GM12864 (cell line): ENCODE measurements at places on chromosomes 7 and 10.

DNA sequence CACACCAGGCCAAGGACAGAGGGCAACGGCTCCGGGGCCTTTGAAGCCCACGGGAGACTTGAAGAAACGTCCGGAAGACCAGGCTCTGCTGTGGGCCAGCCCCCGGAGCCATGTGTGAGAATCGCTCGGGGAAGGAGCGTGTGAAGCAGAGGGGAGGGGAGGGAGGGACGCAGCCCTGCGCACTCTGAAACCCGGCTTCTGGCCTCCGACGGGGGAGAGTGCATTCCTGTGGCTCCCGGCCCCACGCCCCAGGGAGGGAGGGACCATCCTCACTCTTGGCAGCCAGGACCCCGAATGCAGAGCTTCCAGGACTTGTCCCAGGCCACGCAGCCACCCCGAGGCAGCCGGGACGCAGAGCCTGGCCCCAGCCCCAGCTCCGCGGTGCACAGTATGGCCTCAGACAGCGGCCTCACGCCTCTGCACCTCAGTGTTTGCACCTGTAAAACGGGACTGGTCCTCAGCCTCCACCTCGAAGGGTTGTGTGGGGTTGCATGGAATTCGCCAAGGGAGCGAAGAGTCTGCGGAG, 67.4 kb downstream of the PDGFA start:
- no peak for DNase-seq

GRCh38 chr7:70325509-70326101, 727.3 kb downstream of the AUTS2 start:
- DNase-seq = no peak

DNA sequence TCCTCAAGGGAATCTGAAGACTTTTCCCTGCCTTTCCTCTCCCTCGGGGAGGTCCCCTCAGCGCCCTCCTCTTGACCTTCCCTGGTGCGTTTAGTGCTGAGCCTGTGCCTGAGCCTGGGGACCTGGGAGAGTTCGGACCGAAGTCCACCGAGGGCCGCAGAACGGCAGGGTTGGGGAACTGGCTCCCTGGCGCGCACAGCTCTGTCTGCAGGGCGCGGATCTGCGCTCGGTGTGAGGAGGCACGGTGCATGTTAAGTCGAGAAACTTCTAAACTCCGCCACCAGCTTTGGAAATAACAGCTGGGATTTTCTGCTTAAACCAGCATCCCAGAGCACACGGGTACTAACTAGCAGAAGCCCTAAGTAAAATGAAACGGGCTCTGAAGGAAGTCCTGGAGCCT, 44.2 kb upstream of the SLC29A4 start:
- DNase-seq = no peak

DNA sequence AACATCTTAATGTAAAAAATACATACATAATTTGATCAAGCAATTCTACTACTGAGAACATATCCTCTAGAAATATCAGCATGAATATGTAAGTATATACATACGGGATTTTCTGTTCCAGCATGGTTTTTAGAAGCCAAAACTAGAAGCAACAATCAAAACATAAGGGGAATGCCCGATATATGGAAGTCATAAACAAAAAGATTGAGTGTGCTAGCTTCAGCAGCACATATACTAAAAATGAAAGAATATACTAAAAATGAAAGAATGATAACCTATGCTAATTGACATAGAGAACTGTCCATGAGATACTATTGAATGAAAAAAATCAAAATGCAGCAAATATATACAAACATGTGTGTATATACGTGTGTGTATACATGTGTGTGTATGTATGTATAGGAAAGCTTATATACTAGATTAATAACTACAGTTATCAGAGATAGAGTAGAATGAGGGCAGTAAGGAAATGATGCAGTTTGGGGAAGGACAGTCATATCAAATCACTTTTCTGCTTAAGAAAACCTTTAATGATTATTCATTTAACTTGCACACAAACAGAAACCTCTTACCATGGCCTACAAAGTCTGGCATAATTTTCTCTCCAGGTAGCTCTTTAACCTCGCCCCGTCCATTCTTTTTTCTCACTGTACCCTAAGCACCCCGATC, 72.9 kb downstream of the NPY start:
- DNase-seq = no peak

- no peak for DNase-seq
Observed at GRCh38 chr10:42992957-42993390, 83.9 kb upstream of the RET start.

- DNase-seq = no peak
Observed at GRCh38 chr10:102605712-102606111, 38.6 kb upstream of the TRIM8 start.

GRCh38 chr7:47586925-47587324, 5.0 kb upstream of the TNS3 start:
- DNase-seq = no peak

DNA sequence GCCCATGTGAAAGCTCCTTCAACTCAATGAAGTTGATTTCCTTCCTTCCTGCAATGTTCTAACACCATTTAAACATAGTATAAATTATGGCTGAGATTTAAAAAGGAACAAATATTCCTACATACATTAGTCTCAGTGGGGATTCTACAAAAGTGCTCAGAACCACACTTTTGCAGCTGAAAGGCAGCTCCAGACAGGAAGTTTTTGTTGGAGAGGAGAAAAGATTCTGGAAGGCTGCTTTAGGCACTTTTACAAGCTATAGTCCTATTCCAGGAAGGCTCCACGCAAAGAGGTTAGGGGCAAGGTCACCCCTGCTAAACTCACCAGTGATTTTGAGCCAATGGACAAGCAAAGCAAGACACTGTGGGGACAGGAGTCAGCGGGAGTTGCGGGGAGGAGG, 179.2 kb upstream of the CDCA7L start:
- DNase-seq = no peak

DNA sequence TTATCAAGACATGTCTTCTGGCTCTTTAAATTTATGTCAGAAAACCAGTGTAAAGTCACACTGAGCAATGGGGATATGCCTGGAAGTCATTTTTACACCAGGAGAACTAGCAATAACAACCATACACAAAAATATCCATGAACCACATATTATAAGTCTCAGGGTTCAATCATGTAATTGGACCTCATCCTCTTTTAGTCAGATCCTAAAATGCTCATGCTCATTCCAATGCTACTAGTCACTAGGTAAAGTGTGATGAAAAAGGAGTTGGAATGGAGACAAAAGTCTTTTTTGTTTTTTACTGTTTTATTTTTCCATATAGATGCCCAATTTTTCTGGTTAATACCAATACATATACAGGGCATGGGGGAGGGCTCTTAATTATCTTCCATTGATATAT, 306.1 kb downstream of the DGKB start:
- DNase-seq = no peak

GRCh38 chr10:86261941-86262687, 104.5 kb downstream of the GRID1 start:
- peak; percentile 24 for DNase-seq

DNA sequence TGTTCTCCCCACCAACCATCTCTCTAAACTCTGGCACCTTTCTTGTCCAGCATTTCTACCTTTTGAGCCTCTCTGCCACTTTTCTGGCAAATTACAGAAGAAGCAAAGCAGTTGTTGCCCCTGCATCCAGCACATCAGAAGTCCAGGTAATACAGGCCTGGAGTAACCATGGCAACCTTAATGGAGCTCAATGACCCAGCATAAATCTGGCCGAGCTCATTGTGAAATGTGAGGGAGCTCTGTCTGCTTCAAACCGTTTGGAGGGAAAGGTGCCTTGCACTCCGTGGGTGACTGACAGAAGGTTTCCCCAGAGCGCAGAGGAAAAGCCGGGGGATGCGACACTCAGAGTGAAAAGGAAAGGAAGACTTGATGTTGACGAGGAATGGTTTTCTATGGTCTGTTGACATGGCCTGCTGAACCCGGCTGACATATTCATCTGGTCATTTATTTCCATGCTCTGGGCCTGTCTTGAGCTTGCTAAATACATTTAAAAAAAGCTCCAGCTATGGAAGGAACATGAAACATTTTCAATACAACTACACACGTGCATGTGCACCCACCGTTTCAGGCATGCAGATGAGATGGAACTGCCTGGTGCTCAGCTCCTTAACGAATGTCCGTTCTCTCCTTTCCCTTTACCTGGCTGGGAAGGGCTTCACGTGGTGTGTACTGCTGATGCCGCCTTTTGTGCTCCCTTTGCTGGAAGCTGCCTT, 74.9 kb downstream of the ADRA2A start:
- DNase-seq = no peak

DNA sequence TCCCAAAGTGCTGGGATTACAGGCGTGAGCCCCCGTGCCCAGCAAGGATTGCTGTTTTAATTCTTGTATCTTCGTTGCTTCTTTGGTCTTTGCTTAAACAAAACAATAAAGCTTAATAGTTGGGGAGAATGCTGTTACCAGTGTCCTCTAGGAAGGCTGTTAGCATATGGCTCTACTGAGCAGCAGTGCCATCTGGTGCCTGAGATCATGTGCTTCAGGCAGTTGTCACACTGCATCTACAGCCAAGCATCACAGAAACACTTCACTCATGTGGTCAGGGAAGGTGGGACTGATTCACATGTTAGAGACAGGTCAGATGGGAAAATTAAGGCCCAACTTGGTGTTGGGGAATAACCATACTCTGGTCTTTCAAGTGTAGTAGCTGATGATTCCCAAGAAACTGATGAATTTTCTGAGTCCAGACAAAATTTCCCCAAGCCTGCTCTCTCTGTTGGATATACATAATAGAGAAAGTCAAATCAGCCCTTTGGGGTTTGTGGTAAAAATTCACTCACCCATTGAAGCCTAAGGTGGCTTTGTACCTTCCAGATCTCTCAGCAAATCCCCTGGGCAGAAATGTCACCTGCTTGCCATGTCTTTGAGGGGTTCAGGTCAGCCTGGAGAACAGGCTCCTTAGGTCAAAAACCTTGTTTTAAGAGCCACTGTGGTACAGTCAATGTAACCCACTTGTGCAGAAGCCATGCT, 28.4 kb downstream of the UBE2D4 start:
- no peak for DNase-seq

- DNase-seq = no peak
Observed at GRCh38 chr7:91112902-91113341, 151.3 kb upstream of the FZD1 start.

- no peak for DNase-seq
Observed at GRCh38 chr10:124654686-124655085, 89.5 kb downstream of the FAM53B start.

DNA sequence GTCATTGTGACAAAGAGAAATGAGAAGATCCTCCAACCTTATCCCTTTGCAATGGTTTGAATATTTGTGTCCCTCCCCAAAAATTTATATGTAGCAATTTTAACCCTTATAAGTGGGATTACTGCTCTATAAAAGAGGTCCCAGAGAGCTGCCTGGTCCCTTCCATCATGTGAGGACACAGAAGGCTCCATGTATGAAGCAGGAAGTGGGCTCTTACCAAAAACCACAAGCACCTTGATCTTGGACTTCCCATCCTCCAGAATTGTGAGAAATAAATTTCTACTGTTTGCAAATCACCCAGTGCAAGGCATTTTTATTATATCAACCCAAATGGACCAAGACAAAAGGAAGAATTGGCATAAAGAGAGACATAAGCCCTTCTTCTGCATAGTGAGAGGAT, 95.7 kb downstream of the KCNMA1 start:
- DNase-seq = no peak

DNA sequence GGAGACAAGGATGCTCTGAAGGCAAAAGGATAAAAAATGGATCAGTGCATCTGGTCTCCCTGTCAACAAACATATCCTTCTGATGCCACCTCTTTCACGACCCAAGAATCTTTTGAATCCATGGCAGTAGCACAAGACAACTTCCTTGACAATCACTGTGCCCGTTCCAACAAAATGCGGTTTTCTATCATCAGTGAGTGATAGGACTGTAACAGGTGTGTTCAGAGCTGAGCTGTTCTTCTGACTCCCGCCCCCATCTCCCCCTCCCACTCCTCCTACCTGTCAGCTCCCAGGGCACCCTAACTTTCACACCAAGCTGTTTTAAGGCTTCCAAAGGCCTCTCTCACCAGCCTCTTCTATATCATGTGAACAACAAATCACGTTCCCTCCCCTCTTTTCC, 74.8 kb downstream of the PARD3 start:
- no peak for DNase-seq

DNA sequence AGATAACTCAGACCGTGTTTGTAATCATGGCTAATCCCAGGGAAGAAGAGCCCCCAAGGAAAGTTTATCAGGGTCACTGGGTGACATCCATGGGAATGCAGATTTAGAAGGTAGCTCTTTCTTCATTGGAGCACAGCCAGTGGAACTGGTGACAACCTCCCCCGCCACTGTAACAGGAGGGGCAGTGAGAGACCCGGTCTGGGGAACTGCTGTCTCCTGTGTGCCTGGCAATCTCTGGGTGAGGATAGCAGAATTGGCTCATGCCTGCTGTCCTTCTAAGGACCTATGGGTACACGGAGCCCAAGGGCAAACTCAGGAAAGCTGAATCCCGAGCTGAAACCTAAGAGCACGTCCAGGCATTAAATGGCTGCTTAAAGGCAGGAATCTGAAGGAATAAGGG, 341.6 kb downstream of the ABCA13 start:
- no peak for DNase-seq

DNA sequence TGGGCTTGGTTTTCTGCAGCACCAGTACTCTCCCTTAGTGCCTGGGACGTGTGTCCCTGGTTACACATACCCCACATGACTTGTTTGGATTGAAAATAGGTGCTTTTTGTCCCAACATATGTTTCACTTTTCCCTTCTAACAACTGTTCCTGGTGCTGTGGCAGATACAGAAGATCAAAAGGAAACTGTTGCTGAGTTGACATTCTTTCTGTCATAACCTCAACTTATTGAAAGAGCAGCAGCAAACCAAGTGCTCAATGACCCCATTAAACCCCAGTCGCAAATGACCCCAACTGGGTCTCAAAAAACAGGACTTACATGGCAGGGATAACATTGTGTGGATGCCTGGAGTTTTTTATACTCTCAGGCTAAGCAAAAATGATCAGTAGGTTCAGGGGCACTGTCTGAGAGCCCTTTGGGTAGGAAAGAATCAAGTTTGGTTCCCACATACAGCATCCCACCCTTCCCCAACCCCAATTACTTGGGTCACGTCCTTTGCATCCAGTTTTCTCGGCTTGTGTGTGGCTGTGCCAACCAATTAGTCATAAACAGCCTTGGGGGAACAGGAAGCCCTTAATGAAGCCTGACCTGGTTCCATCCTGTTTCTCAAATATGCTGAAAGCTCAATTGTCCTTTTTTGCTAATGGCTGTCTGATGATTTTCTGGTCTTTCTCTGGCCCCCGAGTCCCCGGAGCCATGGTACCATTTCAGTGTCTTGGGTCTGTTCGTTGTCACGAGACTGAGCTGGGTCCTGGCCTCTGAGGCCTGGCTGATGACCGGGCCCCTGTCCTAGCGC, 4.9 kb downstream of the HKDC1 start:
- no peak for DNase-seq

GRCh38 chr7:68562323-68562899, 1035.9 kb upstream of the AUTS2 start:
- no peak for DNase-seq

- DNase-seq = no peak
Observed at GRCh38 chr7:117674617-117675016, 194.8 kb downstream of the CFTR start.

GRCh38 chr10:126684171-126684745, 13.8 kb upstream of the C10orf90 start:
- no peak for DNase-seq

- DNase-seq = no peak
Observed at GRCh38 chr7:73437621-73438416, 4.2 kb downstream of the FZD9 start.
